Effector memory CD4-positive, alpha-beta T cell (primary cell): ENCODE measurements at places on chromosomes 12 and 14.

- DNase-seq: no peak
These were observed 316.8 kb downstream of the PAWR start for GRCh38 chr12:79373896-79374499.

- no peak for DNase-seq
These were observed 17.9 kb upstream of the BBS10 start for GRCh38 chr12:76366163-76366562.

DNA sequence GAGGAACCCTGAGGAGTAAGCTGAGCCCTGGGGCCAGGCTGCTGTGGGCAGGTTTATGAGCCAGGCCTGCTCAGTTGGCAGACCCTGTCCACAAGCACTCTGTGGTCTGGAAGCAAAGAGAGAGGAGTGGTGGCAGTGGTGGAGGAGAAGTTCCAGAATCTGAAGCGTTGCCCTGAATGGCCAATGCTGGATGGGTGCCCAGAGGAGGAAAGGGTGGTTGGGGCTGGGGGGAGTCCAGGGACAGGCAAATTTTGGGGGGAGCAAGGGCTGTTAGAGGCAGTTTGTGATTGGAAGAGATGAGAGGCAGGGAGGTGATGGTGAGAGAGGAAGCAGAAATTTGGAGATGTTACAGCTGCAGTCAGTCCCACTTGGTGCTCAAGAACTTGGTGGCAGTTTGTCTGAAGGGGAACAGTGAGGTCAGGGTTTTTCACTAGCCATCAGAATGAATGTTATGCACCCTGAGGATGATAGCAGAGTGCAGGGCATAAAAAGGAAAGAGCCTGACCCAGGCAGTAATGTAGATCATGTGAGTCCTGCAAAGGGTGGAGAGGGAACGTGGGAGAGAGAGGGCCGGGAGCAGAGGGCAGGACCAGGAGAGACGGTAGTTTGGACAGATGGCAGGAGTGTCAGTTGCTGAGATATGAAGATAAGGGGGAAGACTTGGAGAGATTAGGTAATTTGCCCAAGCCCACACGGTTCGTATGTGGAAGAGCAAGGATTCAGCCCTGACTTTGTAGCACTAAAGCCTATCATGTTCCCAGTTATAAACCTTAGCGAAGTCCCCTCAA is 51.2 kb downstream of the GALNT8 start:
- no peak for DNase-seq

DNA sequence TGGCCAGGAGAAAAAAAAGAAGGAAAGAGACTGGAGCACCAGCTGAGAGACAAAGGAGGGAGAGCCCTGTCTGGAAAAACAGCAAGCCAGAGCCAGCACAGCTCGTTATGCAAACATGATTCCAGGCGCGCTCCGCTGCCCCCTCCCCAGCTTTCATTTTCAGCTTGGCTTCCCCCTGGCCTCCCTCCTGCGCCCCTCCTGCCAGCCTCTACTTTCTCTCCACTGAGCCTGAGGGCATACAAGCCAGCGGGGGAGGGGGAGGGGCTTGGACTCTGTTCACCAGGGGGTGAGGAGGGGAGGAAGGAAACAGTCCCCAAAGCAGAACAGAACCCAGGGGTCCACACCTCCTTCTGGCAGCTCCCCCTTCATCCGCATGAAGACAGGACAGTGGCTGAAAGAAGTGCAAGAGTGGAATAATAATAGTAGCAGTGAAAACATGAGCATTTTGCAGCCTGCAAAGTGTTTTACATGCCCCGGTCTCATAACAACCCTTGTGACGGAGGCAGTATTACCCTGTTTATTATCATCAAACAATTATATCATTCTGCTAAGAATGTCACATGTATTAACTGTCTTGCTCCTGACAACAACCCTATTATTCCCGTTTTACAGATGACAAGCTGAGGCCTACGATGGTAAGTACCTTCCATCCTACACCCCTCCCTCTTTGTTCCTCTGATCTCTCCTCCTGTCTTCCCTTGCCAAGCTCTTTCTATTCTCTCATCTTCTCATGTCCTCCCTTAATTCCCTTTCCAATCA is 24.2 kb downstream of the SMUG1 start:
- no peak for DNase-seq

DNA sequence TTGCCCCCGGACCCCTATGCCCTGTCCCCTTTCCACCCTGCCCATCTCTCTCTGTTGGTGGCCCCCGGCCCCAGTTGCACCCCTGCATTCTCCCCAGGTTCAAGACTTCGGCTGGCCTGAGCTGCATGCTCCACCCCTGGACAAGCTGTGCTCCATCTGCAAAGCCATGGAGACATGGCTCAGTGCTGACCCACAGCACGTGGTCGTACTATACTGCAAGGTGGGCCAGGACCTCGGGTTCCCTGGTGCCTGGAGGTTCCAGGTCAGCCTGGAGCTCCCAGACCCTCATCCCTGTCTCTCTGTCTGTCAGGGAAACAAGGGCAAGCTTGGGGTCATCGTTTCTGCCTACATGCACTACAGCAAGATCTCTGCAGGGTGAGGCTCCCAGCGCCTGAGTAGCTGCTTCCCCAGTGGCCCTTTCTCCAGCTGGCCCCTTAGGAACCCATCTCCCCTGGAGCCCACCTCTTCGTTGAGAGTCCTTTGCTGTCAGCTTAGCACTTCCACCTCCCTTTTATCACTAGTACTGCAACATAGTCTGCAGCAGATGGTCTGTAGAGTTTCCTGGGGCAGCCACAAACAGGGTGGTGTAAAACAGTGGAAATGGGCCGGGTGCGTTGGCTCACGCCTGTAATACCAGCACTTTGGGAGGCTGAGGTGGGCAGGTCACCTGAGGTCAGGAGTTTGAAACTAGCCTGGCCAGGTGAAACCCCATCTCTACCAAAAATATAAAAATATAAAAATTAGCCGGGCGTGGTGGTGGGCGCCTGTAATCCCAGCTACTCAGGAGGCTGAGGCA is 5.8 kb downstream of the TNS2 start:
- no peak for DNase-seq

DNA sequence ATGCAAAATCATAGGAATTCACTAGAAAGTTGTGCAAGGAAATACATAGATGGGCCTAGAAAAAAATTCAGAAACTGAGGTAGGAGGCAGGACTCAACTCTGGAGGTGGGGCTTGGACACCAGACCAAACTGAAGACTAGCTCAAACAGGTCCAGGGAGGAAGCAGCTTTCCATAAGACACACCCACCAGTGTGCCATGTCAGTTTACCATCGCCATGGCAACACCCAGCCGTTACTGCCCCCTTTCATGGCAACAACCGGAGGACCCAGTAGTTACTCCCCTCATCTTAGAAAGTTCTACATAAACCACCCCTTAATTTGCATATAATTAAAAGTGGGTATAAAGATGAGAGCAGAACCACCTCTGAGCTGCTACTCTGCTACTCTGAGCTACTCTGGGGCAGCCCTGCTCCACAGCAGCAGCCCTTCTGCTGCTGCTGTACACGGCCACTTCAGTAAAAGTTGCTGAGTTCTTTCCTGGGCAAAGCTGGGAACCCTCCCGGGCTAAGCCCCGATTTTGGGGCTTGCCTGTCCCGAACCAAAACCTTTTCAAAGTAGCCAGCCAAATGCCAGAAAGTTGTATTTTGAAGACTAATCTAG is 30.8 kb upstream of the NINJ2 start:
- no peak for DNase-seq
